ENCODE measurements at places on chromosomes 11 and 22. TPM values are rescaled to one million over a fixed set of nuclear protein-coding genes. Genes with fewer than 3 reads are reported as not detected.
A peak's percentile ranks its signal among the peaks of the same experiment; 100 is the strongest.

YPEL1 gene
- 0.54 TPM for total RNA-seq

SMC1B gene
- not detected for total RNA-seq

OR2D2 gene
- 0.38 TPM for total RNA-seq

CHRNA10 gene
- 1.5 TPM for total RNA-seq

USP2 gene
- 16.9 TPM for total RNA-seq

DNA sequence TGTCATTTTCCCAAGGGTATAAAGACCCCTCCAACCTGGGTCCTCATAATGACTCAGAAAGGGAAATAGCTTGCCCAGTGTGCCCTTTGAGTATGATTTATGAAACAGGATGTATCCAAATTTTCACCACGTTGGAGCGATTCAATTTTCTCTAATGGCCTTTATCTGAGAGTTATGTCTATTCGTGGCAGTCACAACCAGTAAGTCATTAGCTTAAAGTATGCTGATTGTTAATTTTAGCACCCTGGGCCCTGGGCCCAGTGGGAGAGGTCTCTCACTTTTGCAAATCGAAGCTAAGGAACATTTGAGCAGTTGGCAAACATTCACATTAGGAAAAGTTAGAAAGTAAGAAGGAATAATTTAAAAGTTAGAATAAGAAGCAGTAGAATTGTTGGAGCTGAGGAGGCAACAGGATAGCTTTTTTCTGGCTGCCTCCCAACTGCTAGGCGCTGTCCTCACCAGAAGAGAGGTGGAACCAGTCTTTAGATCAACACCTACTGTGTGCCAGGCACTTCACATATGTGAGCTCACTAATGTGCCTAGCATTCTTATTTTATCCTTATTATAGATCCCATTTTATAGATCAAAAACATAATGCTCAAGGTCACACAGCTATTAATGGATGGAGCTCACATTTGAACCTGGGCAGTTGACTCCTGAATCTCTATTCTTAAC is 24.5 kb downstream of the INSC start:
- DNase-seq, result no peak

- DNase-seq, result no peak
These were observed 264.7 kb downstream of the TTC28 start for GRCh38 chr22:28414913-28415312.

DNA sequence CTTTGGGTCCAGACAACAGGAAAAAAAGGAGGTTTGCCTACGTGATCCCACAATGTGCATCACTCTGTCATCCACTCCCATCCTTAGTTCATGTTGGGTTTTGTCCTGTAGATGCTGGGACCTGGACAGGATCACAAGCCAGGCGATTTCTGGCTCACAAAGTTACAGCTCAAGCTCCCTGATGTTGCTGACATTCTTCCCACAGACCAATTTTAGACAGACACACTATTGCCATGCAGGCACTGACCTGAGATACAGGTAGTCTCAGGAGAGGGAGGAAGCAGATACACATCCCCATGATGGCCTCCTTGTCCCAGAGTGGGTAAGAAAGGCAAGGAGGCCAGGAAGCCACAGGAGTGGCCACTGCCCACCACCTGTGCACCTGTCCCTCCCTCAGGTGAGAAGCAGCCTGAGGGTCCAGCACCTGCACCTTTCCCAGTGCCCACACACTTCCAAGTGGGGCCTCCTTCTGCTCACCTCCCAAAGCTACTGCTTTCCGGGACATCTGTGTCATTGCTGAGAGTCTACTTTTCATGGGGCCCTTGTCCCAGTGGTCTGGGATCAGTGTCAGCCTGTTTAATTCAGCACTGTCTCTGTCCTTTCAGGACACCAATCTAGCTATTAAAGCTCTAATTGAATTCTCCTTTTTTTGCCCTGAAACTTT is 52.0 kb upstream of the TOP3B start:
- DNase-seq, result no peak

DNA sequence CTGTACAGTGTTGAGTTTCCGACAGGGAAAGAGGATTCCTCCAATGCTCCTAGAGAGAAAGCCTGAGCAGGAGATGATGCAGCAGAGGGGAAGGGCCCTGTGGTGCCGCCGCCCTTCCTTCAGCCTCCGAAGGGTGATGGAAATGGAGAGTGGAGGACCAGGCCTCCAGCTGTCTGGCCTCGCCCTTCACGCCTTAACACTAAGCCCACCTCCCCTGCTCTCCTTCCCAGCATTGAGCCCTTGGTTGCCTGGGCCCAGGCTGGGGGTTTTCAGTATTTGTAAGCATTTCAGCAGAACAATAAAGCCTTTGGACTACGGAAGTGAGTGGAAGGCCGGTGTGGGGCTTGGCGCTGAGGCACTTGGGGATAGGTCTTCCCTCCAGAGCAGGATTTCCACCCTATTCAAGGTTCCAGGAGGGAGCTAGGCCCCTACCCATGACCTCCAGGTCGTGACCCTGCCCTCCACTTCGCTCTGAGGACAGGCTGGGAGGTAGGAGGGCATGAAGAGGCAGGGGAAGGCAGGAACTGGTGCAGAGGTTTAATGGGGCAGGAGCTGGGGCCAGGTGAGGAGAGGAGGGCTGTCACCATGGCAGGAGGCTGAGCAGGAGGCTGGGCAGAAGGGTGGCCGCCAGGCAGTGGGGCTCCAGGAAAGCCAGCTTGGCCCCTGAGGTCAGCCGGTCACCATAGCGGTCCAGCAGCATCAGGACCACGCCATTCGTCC is 21.6 kb downstream of the TREH start:
- no peak for DNase-seq

GRCh38 chr11:130609121-130610035 is 160.9 kb downstream of the ADAMTS15 start:
- peak; percentile 25 for DNase-seq

DNA sequence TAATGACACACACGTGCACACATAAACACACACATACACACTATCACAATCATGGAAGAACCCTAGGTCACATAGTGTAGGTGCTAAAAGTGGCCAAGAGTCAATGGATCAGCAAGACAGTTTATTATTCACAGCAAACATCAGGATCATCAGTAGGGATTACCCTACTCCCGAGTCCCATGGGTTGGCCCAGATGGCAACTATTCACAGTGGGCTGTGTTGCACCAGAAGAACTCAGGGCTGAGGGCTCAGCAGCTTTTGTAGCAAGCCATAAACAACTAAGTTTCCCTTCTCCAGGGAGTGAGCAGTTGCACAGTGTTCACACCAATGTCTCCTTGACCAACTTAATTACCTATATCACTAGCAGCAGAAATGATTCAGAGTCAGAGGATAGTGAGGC is 20.8 kb downstream of the PRDM11 start:
- DNase-seq, result no peak

DNA sequence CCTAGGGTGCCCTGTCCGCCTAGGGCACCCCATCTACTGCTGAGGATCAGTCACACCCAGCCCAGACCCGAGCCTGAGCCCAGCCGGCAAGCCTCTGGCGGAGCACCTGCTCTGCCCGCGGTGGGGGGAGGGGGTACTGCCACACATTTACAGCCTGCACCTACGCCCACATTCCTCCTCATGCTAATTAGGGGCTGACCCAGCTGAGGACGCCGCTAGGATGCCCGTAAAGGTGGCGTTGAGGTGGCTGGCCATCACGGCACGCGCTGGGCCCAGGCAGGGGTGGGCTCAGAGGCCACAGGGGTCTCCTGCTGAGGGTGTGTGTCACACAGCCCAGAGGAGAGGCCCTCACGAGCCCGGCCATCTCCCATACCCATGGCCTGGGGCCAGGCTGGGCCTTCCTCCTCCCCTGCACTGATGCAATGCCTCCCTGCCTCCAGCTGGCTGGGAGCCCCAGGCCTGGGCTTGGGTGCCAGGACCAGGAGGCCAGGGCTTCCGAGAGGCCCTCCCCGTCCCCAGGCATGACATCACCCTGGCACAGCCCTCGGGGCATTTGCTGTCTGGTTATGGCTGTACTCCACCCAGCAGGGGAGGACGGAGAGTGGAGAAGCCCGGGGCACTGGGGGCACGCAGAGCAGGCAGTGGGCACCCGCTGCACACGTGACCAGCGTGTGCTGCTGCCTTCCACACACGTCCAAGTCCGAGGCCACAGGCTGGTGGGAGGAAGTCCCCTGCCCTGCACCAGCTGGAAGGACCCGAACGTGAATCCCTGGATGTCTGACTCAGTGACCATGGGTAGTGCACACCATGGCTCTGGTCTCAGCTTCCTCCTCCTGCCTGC is 12.7 kb downstream of the DUSP8 start:
- DNase-seq, result no peak

DNA sequence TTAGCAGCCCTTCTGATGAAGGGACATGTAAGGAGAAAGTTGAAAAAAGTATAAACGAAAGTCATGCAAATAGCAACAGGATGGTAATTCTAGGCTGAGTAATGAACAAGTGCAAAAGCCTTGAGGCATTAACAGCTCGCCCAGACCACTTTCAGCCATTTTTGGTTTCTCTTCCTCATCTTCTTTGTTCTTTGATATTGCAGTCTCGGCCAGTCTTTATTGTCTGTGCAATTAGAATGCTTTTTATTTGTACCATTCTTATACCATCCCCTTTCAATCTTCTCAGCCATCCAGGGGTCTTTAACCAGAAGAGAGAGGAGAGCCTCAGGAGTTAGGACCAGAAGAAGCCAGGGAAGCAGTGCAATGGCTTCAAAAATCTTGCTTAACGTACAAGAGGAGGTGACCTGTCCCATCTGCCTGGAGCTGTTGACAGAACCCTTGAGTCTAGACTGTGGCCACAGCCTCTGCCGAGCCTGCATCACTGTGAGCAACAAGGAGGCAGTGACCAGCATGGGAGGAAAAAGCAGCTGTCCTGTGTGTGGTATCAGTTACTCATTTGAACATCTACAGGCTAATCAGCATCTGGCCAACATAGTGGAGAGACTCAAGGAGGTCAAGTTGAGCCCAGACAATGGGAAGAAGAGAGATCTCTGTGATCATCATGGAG is 7.3 kb downstream of the TRIM34 start:
- no peak for DNase-seq

GRCh38 chr11:61814247-61814957 is 2.4 kb downstream of the FADS1 start:
- DNase-seq, result no peak

GRCh38 chr11:125638315-125638714 is 13.4 kb downstream of the CHEK1 start:
- DNase-seq, result no peak

- DNase-seq, result no peak
These were observed 832.2 kb downstream of the NTM start for GRCh38 chr11:132202621-132203020.

DNA sequence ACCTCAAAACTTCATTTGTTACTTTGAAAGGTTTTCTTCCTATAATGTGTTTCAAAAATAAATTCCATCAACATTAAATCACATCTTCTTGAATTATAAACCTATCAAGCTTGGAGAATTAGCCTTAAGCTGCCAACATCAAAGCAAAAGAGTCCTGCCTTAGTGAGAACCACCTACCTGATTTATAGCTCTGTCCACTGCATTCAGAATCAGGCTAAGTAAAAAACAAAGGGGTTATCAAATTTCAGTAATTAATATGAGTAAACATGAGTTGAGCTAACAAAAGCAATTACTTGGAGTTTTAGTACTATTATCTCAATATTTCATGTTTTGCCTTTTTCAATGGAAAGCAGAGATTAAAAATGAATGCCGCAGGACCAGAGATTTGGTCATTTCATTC is 73.9 kb downstream of the CADM1 start:
- no peak for DNase-seq

GRCh38 chr11:61589961-61590360 is 9.1 kb upstream of the SYT7 start:
- no peak for DNase-seq

DNA sequence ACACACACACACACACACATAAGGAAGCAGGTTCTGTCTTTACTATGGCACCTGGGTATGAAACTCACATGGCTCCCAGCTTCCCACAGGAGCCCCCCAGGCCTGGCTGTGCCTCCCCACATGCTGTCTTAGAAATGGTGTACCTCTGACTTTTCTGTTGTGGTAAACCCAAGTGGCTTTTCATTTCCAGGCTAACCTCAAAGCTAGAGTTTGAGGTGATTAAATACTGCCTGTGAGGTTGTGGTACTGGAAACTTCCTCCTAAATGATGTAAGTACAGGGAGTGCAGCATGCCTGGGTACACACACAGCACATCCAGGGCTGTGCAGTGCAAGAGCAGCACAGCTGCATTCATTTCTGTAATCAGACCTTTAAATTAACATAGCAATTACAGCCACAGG is 34.4 kb downstream of the ME3 start:
- no peak for DNase-seq

- no peak for DNase-seq
These were observed 71.4 kb downstream of the INSC start for GRCh38 chr11:15186146-15186545.

DNA sequence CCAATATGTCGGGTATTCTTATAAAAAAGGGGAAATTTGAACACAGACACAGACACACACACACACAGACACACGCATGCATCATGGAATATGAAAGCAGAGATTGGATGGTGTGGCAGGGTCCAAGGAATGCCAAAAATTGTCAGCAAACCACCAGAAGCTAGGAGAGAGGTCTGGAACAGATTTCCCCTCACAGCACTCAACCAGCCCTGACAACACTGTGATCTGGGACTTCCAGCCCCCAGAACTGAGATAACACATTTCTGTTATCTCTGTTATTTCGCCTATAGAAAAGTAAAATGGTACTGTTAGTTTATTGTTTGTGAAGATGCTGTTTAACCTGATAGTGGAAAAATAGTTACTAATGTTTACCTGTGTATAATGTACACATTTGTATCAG is 145.4 kb upstream of the ZBED5 start:
- DNase-seq, result no peak

GRCh38 chr11:118132385-118133151 is 20.1 kb downstream of the SCN4B start:
- DNase-seq, result no peak

- no peak for DNase-seq
These were observed 65.8 kb upstream of the WNT7B start for GRCh38 chr22:46042786-46043185.

GRCh38 chr11:70915158-70915985 is 337.0 kb downstream of the SHANK2 start:
- no peak for DNase-seq

GRCh38 chr22:16828876-16829275 is 3.7 kb upstream of the XKR3 start:
- DNase-seq, result no peak
